Activated naive CD4-positive, alpha-beta T cell treated with anti-CD3 and anti-CD28 coated beads, Interleukin-2, amount 50 U/mL, for 16 hours (primary cell): ENCODE measurements at places on chromosomes 3 and 15.

GRCh38 chr3:83802801-83803200 lies 1156.0 kb upstream of the CADM2 start:
- DNase-seq = no peak

GRCh38 chr3:133394561-133395311 lies 5.1 kb upstream of the BFSP2 start:
- no peak for DNase-seq

DNA sequence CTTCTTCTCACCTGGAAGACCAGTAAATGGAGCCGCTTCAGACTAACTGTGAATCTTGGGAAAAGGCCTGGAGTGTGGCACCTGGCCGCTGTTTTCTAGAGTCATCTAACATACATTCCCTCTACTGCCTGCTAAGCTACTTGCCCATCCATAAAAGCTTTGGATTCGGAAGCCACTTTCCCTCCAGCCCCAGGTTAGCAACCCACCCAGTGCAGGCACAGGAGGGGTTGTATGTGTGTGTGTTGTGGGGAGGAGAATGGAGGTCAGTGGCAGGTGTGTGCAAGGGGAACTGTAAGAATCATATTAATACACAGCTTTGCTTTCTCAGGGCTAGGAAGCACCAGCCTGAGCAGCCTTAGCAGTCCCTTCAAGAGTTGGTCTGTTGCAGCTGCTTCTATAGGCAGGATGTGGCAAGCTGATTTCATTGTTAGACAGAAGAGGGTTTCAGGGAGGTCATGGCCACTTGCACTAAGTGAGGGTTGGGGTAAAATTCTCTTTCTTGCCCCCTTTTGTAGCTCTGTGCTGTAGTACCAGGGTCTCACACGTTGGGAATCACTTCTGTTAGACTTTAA lies 8.9 kb downstream of the NSUN3 start:
- DNase-seq = no peak

GRCh38 chr3:65018801-65019200 lies 331.0 kb upstream of the ADAMTS9 start:
- DNase-seq = no peak

- DNase-seq = no peak
Observed at GRCh38 chr3:182575941-182576340, 217.4 kb upstream of the ATP11B start.

- DNase-seq = peak; percentile 53
Observed at GRCh38 chr15:84982301-84982920, 755 bp downstream of the PDE8A start.

- DNase-seq = no peak
Observed at GRCh38 chr3:149227591-149228268, 6.1 kb upstream of the CP start.

GRCh38 chr3:194194051-194194756 lies 58.3 kb downstream of the HES1 start:
- no peak for DNase-seq

DNA sequence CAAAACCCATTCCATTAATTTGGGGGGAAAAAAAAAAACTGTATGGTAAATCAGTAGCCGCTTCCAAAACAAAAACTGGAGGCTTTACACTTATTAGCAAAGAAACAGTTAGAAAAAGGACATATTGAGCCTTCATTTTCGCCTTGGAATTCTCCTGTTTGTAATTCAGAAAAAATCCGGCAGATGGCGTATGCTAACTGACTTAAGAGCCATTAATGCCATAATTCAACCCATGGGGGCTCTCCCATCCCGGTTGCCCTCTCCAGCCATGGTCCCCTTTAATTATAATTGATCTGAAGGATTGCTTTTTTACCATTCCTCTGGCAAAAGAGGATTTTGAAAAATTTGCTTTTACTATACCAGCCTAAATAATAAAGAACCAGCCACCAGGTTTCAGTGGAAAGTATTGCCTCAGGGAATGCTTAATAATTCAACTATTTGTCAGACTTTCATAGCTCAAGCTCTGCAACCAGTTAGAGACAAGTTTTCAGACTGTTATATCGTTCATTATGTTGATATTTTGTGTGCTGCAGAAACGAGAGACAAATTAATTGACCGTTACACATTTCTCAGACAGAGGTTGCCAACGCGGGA lies 9.4 kb upstream of the RPL24 start:
- peak; percentile 24 for DNase-seq

DNA sequence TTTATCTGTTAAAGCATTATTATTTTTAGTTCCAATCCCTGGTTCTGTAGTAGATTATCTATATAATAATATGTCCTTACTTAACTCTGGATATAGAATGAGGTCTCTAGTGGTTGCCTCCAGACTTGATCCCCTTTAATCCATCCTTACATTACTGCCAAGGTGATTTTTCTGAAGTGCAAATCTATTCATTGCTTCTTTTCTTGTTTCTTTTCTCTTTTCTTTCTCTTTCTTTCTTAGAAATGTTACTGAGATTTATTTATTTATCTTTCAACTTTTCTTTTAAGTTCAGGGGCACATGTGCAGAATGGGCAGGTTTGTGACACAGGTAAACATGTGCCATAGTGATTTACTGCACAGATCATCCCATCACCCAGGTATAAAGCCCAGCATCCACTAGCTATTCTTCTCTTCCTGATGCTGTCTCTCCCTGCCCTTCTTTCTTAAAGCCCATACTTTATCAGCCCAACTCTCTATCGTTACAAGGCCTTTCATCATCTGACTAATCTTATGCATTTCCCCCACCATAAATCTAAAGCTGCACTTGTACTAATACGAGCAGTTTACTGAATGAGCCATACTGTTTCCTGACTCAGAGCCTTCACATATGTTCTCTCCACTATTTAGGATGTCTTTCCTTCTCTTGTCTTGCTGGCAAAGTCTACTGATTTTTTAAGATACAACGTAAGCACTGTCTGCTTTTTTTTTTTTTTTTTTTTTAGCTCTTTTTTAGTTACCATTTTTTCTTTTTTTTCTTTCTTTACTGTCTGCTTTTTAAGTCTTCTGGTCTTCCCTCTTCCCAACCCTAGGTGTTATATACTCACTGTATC lies 4.6 kb downstream of the GLCE start:
- no peak for DNase-seq

- DNase-seq = no peak
Observed at GRCh38 chr3:192888190-192888589, 29.5 kb downstream of the MB21D2 start.

- no peak for DNase-seq
Observed at GRCh38 chr3:101010296-101010695, 17.1 kb upstream of the ABI3BP start.

- DNase-seq = no peak
Observed at GRCh38 chr3:116870379-116870778, 160.8 kb downstream of the TUSC7 start.

GRCh38 chr3:134608771-134609435 lies 41.9 kb downstream of the KY start:
- DNase-seq = no peak

- no peak for DNase-seq
Observed at GRCh38 chr3:151768393-151768930, 34.7 kb downstream of the AADACL2 start.

GRCh38 chr15:33405096-33405495 lies 94.3 kb downstream of the RYR3 start:
- DNase-seq = no peak

DNA sequence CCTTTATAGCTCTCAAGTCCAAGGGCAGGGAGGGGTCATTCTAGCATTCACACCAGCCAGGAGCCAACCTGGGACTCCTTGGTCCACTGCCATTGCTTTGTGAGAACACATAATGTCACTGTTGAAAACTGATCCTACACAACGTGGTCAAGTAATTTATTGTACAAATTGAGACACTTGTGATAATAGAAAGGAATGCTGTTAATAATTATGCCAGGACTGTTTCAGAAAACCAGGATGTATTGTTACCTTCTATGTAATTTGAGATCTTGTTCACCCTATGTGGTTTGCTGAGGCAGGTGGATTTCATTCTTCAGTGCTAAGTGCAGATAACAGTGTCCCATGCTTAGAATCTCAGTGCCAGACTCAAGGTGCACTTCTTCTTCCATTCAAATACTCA lies 33.3 kb downstream of the TMCO5A start:
- DNase-seq = no peak

DNA sequence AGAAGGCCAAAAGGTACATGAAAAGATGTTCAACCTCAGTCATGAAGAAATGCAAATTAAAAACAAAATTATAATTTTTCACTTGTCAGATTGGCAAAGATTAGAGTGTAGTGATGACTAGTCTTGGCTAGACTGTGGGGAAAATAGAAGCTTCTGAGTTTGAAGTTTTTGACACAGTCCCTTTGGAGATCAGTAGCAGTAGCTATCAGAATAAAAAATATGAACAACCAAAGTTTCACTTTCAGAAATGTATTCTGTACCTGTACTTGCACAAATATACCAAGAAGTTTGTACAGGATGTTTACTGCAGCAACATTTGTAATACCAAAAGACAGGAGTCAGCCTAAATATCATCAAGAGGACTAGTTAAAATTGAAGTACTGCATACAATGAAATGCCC lies 14.1 kb downstream of the ATP2C1 start:
- DNase-seq = no peak

- no peak for DNase-seq
Observed at GRCh38 chr3:9175421-9175820, 74.0 kb downstream of the SRGAP3 start.

DNA sequence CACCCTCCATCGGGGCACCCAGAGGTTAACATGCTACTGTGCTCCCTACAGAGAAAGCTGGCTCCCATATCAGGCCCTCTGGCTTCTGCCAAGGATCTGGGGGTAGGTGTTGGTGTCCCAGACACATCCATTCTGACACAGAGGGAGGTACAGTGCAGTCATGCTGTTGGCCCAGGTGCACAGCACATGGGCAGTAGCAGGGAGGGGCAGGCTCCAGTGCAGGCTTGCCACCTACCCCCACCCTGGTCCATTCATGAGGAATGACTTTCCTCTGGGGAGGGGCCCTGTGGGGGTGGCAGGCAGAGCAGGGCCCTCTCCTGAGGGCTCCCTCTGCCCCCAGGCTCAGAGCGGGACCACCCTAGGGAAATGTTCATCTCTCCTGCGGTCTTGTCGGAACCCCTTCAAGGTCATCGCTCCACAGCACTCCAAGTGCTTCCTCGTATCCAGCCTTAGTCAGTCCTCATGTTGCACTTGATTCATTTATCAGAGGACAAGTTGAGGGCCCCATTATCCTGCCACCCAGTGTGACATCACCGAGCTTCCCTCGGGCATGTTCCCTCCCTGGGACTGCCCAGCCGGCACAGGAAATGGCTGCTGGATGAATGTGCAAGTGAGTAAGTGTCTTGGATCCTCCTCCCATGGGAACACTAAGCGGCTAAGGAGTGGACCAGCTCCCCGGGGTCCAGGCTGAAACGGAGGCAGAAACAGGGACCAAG lies 10.0 kb downstream of the DUSP7 start:
- no peak for DNase-seq

GRCh38 chr3:4588466-4588865 lies 95.3 kb downstream of the ITPR1 start:
- no peak for DNase-seq

- DNase-seq = no peak
Observed at GRCh38 chr3:158312560-158313141, 202.8 kb downstream of the RSRC1 start.

DNA sequence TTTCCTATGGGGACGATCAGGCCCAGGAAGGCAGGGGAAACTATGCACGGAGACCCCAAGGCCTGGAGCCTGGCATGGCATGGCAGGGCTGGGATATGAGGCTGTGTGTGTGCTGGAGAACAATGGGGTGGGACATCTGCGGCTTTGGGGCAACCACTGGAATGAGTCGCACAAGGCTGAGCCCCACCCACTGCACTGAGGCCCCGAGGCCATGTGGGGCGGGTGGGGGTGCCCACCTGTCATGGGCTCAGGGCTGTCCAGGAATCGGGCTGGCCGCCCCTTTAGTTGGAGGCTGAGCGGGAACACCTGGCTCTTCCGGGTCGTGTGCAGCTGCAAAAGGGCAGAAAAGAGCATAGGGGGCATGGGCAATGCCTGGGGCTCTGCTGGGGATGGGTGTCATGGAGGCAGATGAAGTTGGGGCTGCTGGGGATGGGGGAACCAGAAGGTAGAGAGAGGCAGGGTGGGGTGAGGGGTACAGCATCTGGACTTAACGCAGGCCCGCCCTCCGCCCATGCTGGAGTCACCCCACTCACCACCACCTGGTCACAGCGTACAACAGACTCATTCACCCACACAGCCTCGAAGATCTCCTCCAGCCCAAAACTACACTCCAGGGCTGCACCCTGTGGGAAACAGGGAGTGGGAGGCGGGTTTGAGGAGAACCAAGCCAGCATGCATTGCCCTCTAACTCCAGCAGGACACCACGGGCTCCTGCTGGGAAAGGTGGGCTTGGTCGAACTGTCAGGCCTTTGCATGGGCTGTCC lies 31.1 kb downstream of the PLXND1 start:
- no peak for DNase-seq

- no peak for DNase-seq
Observed at GRCh38 chr3:45773714-45774449, 22.5 kb downstream of the SLC6A20 start.

GRCh38 chr15:56344336-56344735 lies 20.9 kb upstream of the TEX9 start:
- no peak for DNase-seq

DNA sequence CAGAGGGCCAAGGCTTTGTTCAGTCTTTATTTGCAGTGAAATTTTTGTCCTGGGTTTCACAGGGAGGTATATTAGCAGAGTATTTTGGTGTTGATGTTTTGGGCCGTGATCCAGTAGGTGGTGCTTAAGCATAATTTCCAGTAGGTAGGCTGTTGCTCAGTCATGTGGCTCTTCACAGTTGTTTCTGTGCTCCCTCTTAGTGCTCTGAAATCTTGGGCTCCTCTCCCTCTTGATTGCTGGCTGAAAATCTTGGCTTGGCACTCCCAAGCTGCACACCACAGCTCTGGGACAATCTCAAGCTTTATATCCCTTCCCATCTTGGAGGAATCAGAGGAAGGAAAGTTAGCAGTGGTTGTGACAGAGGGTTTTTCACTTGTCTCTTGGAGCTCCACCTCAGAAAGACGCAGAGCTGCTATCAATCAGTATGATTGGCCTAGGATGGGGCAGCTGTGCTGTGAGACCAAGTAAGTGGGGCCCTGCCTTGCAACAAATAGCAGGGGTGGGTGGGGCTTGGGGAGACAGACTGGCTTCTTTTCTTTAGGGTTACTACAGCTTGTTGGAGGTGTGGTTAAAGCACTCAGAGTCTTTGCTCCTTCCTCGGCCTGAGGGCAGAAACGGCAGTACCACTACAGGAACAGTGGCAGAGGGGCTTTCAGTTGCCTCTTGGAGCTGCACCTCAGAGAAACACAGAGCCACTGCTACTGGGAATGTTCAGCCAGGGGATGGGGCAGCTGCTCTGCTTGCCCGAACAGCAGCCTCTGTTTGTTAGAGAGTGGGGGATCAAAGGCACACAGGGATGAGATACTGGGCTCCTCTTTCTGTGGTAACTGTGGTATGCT lies 627.0 kb downstream of the SI start:
- DNase-seq = no peak

DNA sequence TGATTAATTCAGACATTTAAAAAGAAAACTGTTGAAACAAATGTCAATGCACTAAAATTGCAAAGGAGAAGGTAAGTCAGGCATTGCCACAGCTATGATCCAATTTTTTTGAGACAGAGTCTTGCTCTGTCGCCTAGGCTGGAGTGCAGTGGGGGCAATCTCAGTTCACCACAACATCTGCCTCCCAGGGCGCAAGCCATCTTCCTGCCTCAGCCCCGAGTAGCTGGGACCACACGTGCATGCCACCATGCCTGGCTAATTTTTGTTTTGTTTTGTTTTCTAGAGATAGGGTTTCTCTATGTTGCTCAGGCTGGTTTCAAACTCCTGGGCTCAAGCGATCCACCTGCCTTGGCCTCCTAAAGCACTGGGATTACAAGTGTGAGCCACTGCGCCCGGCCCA lies 117.6 kb downstream of the FMN1 start:
- no peak for DNase-seq
